ENCODE measurements at places on chromosomes 7 and 10. TPM values are rescaled to one million over a fixed set of nuclear protein-coding genes. Genes with fewer than 3 reads are reported as not detected.
A peak's percentile ranks its signal among the peaks of the same experiment; 100 is the strongest.

DNA sequence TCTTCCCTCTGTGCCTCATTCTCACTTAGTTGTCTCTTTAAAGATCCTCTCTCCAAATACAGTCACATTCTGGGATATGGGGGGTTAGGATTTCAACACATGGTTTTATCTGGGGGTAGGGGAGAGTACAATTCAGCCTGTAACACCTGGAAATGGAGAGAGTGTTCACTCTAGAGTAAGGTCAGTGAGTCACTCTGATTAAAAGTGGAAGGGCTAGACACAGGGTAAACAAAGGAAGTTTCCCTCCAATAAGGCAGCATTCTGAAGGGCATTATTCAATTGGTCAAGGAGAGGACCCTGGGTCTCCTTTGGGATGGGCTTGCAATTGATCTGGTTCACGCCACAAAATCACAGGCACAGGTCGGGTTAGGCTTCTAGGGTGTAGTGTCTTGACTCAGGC, 232.8 kb upstream of the NPSR1 start:
- H3K4me3 ChIP-seq, result no peak overlapping the region
- no peaks in the 10 kb centered on the region for H3K27me3 ChIP-seq
- H3K4me1 ChIP-seq, result no peaks in the 10 kb centered on the region

DNA sequence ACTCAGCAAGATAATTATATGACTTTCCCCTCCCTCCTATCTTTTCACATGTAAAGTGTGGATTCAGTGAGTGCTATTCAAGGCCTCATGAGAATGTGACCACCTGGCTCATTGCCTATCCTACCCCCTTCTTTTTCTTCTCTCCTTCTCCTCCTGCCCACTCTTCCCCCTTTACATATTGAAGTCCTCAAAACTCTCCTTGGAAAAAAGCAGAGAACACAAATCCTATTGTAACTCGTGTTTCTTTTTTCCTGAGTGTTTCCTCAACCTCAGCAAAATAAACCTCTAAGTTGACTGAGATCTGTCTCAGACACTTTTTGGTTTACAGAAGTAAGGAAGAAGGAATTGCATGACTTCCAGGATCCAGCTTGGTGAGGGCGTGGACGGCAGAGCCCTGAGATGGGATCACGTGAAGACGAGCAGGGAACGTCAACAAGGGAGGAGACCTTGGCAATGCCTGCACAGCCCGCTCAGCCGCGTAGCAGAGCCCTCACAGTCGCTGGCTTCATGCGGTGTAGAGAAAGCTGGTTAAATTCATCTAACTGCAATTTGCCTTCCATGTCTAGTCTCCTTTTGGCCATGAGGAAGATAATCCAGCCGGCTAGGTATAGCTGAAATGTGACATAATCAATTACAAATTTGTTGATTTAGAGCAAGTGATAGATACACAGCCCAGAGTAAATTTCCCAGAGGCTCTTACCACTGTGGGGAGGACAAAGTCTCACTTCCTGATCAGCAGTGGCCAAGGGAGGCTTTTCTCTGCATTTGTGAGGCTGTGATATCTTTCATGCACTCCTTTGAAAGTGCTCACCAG, 75.7 kb downstream of the LYZL2 start:
- peaks cover 44% of the 10 kb centered on the region for H3K4me1 ChIP-seq
- peak; percentile 65 for DNase-seq
- H3K27me3 ChIP-seq, result no peaks in the 10 kb centered on the region
- peak overlapping the region; percentile 54 for H3K4me3 ChIP-seq
- H3K36me3 ChIP-seq, result no peaks in the 10 kb centered on the region
- peak overlapping the region; percentile 98 for H3K27ac ChIP-seq

- H3K27me3 ChIP-seq, result no peaks in the 10 kb centered on the region
- no peak overlapping the region for H3K27ac ChIP-seq
- no peak for DNase-seq
- no peak overlapping the region for H3K4me3 ChIP-seq
These were observed 127.5 kb downstream of the SGMS1 start for GRCh38 chr10:50496228-50496627.

- no peaks in the 10 kb centered on the region for H3K27me3 ChIP-seq
- peaks cover 20% of the 10 kb centered on the region for H3K4me1 ChIP-seq
- no peaks in the 10 kb centered on the region for H3K36me3 ChIP-seq
These were observed 3.9 kb downstream of the CH25H start for GRCh38 chr10:89203237-89203636.

GRCh38 chr7:47225387-47226131, 356.4 kb downstream of the TNS3 start:
- H3K27ac ChIP-seq, result no peak overlapping the region
- no peak overlapping the region for H3K4me3 ChIP-seq
- no peak for DNase-seq
- H3K36me3 ChIP-seq, result peaks cover 9% of the 10 kb centered on the region

DNA sequence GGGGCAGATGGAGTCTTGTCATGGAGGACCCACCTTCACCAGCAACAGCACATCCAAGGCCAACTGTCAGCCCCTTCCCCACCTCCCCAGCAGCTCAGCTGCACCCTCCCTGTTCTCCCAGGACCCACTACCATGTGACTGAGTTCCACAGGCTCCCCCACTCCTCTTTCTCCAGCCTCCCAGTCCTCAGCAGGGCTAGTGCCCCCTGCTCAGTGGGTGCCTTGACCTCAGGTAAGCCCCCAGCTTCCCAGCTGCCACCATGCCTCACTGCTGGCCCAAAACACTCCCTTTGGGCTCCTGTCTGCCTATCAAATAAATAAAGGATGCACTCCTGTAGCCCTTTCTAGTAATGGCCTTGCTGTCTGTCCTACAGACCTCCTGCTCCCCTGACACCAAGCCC, 174.4 kb downstream of the SLIT1 start:
- no peak for DNase-seq
- no peak overlapping the region for H3K4me3 ChIP-seq
- H3K4me1 ChIP-seq, result no peaks in the 10 kb centered on the region
- peaks cover 12% of the 10 kb centered on the region for H3K36me3 ChIP-seq

- no peak overlapping the region for H3K4me3 ChIP-seq
- H3K27me3 ChIP-seq, result no peaks in the 10 kb centered on the region
- H3K27ac ChIP-seq, result no peak overlapping the region
- DNase-seq, result no peak
These were observed 216.9 kb upstream of the GLI3 start for GRCh38 chr7:42453931-42454361.

DNA sequence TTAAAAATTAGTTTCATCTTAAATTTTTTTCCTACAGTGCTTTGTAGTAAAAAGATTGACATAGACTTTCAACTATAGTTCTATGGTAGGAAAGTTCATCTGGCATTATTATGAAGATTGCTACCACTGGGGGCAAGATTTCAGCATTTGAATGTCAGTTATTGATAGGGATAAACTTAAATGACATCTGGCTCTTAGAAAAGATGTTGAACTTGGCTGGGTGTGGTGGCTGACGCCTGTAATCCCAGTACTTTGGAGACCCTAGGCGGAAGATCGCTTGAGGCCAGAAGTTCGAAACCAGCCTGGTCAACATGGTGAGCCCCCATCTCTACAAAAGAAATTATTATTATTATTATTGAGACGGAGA, 1.4 kb upstream of the TRA2A start:
- H3K4me1 ChIP-seq, result peaks cover 36% of the 10 kb centered on the region
- H3K4me3 ChIP-seq, result peak overlapping the region; percentile 100
- H3K36me3 ChIP-seq, result peaks cover 23% of the 10 kb centered on the region
- DNase-seq, result no peak
- H3K27me3 ChIP-seq, result no peaks in the 10 kb centered on the region

- DNase-seq, result no peak
- no peaks in the 10 kb centered on the region for H3K4me1 ChIP-seq
- no peaks in the 10 kb centered on the region for H3K27me3 ChIP-seq
These were observed 26.1 kb downstream of the LRRTM3 start for GRCh38 chr10:66951896-66952295.

- H3K27ac ChIP-seq, result no peak overlapping the region
- no peaks in the 10 kb centered on the region for H3K36me3 ChIP-seq
- H3K4me1 ChIP-seq, result no peaks in the 10 kb centered on the region
- no peak overlapping the region for H3K4me3 ChIP-seq
- H3K27me3 ChIP-seq, result no peaks in the 10 kb centered on the region
- no peak for DNase-seq
These were observed 223.3 kb downstream of the PCDH15 start for GRCh38 chr10:54577682-54578081.

- peaks cover 8% of the 10 kb centered on the region for H3K36me3 ChIP-seq
- peak overlapping the region; percentile 66 for H3K4me3 ChIP-seq
- H3K27me3 ChIP-seq, result peaks cover 12% of the 10 kb centered on the region
- H3K27ac ChIP-seq, result no peak overlapping the region
These were observed 461 bp upstream of the FIGNL1 start for GRCh38 chr7:50450590-50451032.

The GTPBP4 gene
- total RNA-seq, result 79.5 TPM

The ZNF117 gene
- 9.2 TPM for total RNA-seq

The RPP38 gene
- total RNA-seq, result 20.1 TPM

The CRPPA gene
- 0.66 TPM for total RNA-seq

The TPK1 gene
- 2.7 TPM for total RNA-seq

The TAS2R40 gene
- total RNA-seq, result not detected

The GJC3 gene
- 3.7 TPM for total RNA-seq

The HOXA4 gene
- total RNA-seq, result not detected

The AGR2 gene
- 1.6 TPM for total RNA-seq

The TCERG1L gene
- 2.1 TPM for total RNA-seq

The DDX21 gene
- 119 TPM for total RNA-seq

The AKR1B1 gene
- 135 TPM for total RNA-seq

The FAM20C gene
- total RNA-seq, result 49.1 TPM

The PRLHR gene
- not detected for total RNA-seq
